Colonic mucosa (tissue), 4 donors: ENCODE measurements at places on chromosomes 3 and 15. TPM values are rescaled to one million over a fixed set of nuclear protein-coding genes. Genes with fewer than 3 reads are reported as not detected.

The KLHL40 gene
- not detected for total RNA-seq

The SLC6A20 gene
- 4.4 TPM for total RNA-seq

GRCh38 chr15:63669074-63669473 lies 71.9 kb downstream of the FBXL22 start:
- H3K4me1 ChIP-seq = no peaks in the 10 kb centered on the region
- H3K36me3 ChIP-seq = peaks cover 16% of the 10 kb centered on the region
- no peak overlapping the region for H3K4me3 ChIP-seq
- no peak overlapping the region for H3K27ac ChIP-seq

GRCh38 chr3:127412578-127413317 lies 124.9 kb upstream of the PRR20G start:
- H3K4me3 ChIP-seq = no peak overlapping the region
- no peaks in the 10 kb centered on the region for H3K27me3 ChIP-seq
- no peaks in the 10 kb centered on the region for H3K4me1 ChIP-seq
- H3K27ac ChIP-seq = no peak overlapping the region

GRCh38 chr15:70242951-70243685 lies 145.4 kb upstream of the TLE3 start:
- H3K27me3 ChIP-seq = no peaks in the 10 kb centered on the region
- H3K36me3 ChIP-seq = no peaks in the 10 kb centered on the region
- H3K4me3 ChIP-seq = no peak overlapping the region
- DNase-seq = no peak
- no peaks in the 10 kb centered on the region for H3K4me1 ChIP-seq
- no peak overlapping the region for H3K27ac ChIP-seq

DNA sequence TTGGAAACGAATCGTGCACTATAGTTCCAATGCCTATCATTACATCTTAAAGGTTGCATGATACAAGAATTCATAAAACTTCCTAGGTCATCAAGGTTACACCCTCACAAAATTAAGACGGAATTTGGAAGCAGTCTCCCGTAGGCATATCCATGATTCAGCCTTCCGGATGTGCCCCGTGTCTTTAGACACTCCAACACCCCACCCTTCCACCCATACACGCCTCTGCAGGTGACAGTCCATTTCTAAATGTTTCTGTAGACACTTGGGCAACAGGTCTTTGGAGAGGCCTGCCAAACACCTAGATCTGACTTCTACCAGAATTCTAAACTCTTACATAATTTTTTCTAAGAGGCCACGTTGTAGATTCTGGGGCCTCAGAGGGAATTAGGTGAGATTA lies 49.8 kb downstream of the LDHAL6B start:
- no peaks in the 10 kb centered on the region for H3K4me1 ChIP-seq
- no peaks in the 10 kb centered on the region for H3K36me3 ChIP-seq
- peak; percentile 58 for DNase-seq
- H3K27me3 ChIP-seq = no peaks in the 10 kb centered on the region

GRCh38 chr3:55343486-55344357 lies 143.4 kb downstream of the WNT5A start:
- H3K4me3 ChIP-seq = no peak overlapping the region
- H3K4me1 ChIP-seq = no peaks in the 10 kb centered on the region
- no peaks in the 10 kb centered on the region for H3K27me3 ChIP-seq
- H3K36me3 ChIP-seq = no peaks in the 10 kb centered on the region

GRCh38 chr3:38276081-38276916 lies 5.8 kb upstream of the SLC22A14 start:
- no peaks in the 10 kb centered on the region for H3K4me1 ChIP-seq
- H3K27ac ChIP-seq = no peak overlapping the region
- no peaks in the 10 kb centered on the region for H3K27me3 ChIP-seq
- no peak for DNase-seq

The SLC22A13 gene
- 1.1 TPM for total RNA-seq

DNA sequence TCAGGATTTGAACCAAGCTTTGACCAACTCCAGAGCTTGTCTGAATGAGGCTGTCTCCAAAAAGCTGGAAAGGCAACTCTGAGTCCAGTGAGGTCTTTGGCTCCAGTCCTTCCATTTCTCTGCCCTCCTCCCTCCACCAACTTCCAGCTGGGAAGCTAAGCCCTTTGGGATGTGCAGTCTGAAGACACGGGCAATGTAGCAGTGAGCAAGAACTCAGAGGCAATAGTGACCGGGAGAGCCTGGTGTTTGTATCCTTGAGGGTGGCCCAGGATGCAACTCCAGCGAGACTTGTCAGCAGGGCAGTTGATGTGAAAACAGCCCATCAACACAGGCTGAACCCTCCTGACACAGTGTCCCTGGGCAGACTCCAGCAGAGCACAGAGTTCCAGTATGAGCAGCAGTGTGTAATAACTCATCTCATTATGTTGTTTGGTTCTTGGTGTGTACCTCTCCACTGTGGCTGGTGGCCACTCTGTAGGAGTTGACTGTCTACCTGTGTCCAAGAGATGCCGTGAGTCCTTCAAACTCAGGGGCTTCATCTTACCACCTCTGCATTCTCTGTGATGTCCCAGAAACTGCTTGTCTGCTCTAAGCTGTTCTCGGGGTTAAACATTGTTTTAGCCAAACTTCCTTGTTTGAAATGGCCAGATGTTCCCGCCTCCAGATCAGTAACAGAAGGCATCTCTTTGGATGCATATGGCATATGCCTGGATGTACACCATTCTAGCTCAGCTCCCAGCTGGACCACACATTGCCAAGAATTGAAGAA lies 6.6 kb downstream of the CDCP1 start:
- peaks cover 6% of the 10 kb centered on the region for H3K4me1 ChIP-seq
- peak overlapping the region; percentile 68 for H3K27ac ChIP-seq
- no peaks in the 10 kb centered on the region for H3K36me3 ChIP-seq
- H3K27me3 ChIP-seq = no peaks in the 10 kb centered on the region

DNA sequence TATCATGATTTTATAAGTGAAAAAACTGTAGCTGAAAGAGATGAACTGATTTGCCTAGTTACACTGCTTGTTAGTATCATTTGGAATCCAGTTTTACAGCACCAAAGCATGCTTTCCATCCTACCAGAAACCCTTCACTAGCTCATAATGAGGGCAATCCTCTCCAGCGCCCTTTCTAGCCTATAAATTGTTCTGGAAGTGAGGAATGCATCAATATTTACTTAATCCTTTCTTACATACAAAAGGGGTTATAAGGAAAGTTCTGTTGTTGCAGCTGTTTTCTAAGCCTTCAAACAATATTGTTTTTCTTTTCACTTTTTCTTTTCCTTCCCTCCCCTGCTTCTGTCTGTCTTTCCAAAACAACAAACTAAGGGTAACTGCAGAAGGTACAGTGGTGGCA lies 11.0 kb upstream of the PCCB start:
- no peak overlapping the region for H3K4me3 ChIP-seq
- no peaks in the 10 kb centered on the region for H3K27me3 ChIP-seq
- no peaks in the 10 kb centered on the region for H3K4me1 ChIP-seq
- H3K27ac ChIP-seq = no peak overlapping the region
- H3K36me3 ChIP-seq = no peaks in the 10 kb centered on the region

The MON1A gene
- 14.9 TPM for total RNA-seq

DNA sequence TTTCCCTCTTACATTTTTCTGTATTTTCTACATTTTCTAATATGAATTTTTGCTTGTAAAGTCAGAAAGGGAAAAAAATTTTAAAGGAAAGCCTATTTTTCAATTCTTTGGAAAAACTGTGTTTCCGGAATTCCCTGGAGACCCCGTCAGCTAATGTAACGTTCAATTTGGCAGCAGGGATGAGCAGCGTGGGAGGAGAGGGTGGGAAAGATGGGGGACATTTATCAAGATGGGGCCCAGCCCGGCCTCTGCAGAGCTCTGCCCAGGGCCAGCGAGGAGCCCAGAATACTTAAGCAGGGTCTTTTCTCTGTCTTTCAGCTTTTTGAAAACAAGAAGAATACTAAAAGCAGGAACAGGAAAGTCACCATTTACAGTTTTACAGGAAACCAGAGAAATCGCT lies 129.0 kb downstream of the LRRK1 start:
- peak; percentile 16 for DNase-seq
- H3K27ac ChIP-seq = no peak overlapping the region
- H3K36me3 ChIP-seq = peaks cover 2% of the 10 kb centered on the region
- no peak overlapping the region for H3K4me3 ChIP-seq
- H3K27me3 ChIP-seq = no peaks in the 10 kb centered on the region
- no peaks in the 10 kb centered on the region for H3K4me1 ChIP-seq

GRCh38 chr15:88243895-88244787 lies 12.4 kb downstream of the NTRK3 start:
- H3K27me3 ChIP-seq = no peaks in the 10 kb centered on the region
- H3K4me1 ChIP-seq = no peaks in the 10 kb centered on the region
- DNase-seq = no peak
- no peaks in the 10 kb centered on the region for H3K36me3 ChIP-seq
- no peak overlapping the region for H3K4me3 ChIP-seq

DNA sequence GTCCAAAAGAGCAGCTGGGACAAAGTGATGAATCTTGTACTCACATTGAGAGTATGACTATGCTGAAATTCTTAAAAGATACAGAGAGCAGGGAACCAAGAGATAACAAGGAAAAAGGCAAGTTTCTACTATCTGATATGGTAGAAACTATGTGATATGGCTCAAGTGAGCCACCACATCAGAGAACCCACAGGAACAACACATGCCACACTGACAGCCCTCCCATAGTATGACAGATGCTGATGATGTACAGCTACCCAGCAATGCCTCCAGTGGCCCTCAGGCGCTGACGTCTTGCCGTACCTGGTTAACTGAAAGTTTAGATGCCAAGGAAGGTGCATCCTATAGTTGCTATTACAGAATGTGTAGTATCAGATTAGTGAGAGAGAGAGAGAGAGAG lies 42.4 kb downstream of the CHAC1 start:
- H3K4me1 ChIP-seq = no peaks in the 10 kb centered on the region
- no peak for DNase-seq
- no peaks in the 10 kb centered on the region for H3K27me3 ChIP-seq

- no peak overlapping the region for H3K27ac ChIP-seq
- H3K27me3 ChIP-seq = no peaks in the 10 kb centered on the region
- H3K36me3 ChIP-seq = no peaks in the 10 kb centered on the region
Observed at GRCh38 chr3:155110022-155110421, 29.9 kb downstream of the MME start.

- H3K4me1 ChIP-seq = no peaks in the 10 kb centered on the region
- no peak overlapping the region for H3K27ac ChIP-seq
Observed at GRCh38 chr3:172543419-172543818, 20.2 kb upstream of the TNFSF10 start.

The HRG gene
- total RNA-seq = 0.25 TPM

DNA sequence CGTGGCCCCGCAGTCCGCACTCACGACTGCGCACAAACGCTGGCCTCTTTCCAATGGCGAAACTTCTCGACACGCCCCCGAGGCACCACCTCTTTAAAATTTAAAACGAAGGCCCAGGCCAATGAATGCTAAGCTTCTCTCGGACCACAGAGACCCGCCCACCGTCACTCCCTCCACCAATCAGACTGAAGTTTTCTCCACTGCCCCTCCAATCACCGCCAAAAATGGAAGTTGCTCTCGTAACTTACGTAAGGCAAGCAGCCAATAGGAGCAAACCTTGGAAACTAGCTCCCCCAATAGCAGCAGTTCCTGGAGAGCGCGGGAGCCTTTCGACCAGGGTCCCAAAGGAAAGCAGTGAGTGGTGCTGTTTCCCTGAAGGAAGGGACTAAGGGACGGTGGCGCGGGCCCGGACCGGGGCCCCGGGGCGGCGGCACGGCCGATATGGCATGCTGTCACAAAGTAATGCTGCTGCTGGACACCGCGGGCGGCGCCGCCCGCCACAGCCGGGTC lies at the start of gene TICRR:
TICRR (plus strand) TSS at position 324 of the 510 bp plus-strand sequence; CDS start at position 442, 118 bp downstream.
- no peak within 1 kb of the TSS for H3K27ac ChIP-seq
- DNase-seq = peak; percentile 98
- no peaks in the 10 kb centered on the region for H3K4me1 ChIP-seq
- peak within 1 kb of the TSS; percentile 98 for H3K4me3 ChIP-seq
- no peaks in the 10 kb centered on the region for H3K27me3 ChIP-seq

DNA sequence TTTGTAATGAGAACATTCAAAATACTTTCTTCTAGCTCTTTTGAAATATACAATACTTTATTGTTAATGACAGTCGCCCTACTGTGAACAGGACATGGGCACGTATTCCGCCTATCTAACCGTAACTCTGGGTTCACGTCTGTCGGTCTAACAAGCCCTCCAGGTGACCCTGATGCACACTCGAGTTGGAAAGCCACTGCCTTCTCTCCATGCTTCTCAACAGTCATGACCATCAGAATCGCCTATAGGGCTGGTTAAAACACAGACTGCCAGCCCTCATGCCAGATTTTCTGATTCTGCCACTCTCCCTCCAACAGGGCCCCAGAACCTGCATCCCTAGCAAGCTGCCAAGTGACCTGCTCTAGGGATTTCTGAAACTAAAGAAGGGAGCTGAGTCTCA lies 140.2 kb downstream of the FOXP1 start:
- no peaks in the 10 kb centered on the region for H3K27me3 ChIP-seq
- H3K27ac ChIP-seq = peak overlapping the region; percentile 42
- H3K36me3 ChIP-seq = no peaks in the 10 kb centered on the region

- no peak overlapping the region for H3K4me3 ChIP-seq
- H3K27ac ChIP-seq = no peak overlapping the region
- H3K36me3 ChIP-seq = no peaks in the 10 kb centered on the region
- DNase-seq = no peak
Observed at GRCh38 chr15:60800299-60801072, 321.5 kb upstream of the ICE2 start.

The RARRES1 gene
- total RNA-seq = 79.5 TPM

The SCN5A gene
- 0.45 TPM for total RNA-seq

The ERICH6 gene
- total RNA-seq = not detected

GRCh38 chr3:169999433-169999832 lies 32.8 kb downstream of the SEC62 start:
- no peak overlapping the region for H3K27ac ChIP-seq
- no peak overlapping the region for H3K4me3 ChIP-seq
- DNase-seq = no peak
- H3K36me3 ChIP-seq = no peaks in the 10 kb centered on the region

- H3K27ac ChIP-seq = no peak overlapping the region
- no peak for DNase-seq
- H3K4me1 ChIP-seq = no peaks in the 10 kb centered on the region
Observed at GRCh38 chr15:48930735-48931134, 33.0 kb downstream of the SHC4 start.

DNA sequence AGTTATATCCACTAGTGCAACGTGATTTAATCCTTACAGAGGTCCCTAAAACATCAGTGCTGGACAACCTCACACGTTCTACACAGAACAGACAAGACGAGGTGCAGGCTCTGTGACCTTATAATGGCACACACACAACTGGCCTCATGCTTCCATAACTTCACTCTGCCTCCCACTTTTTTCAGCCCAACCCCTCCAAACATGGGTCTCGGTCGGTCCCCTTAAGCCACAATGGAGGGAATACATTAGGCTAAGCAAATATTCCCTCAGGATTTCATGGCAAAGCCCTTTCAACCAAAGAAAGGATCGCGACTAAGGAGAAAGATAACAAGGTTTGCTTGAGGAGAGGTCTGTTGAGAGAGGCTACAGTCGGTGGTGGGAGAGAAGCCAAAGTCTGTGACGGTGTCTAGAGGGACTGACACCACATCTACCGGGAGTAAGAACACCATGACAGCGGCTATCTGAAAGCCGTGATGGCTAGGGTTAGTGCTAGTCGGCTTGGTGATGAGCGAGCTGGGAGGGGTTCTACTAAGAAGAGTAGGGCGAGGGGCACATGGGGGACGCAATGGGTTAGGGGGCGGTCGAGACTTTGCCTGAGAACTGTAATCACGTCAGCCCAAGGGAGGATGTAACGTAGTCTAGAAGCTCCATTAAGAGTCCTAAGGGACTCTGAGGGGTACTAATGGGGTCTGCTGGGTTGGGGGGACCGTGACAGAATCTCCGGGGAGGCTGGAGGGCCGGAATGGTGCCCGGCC lies 1.0 kb downstream of the MYO9A start:
- H3K27ac ChIP-seq = peak overlapping the region; percentile 86
- no peaks in the 10 kb centered on the region for H3K27me3 ChIP-seq
- peak overlapping the region; percentile 62 for H3K4me3 ChIP-seq
- DNase-seq = no peak
